ENCODE measurements at places on chromosomes 3 and 15. TPM values are rescaled to one million over a fixed set of nuclear protein-coding genes. Genes with fewer than 3 reads are reported as not detected.

- H3K4me3 ChIP-seq = no peak overlapping the region
- DNase-seq = no peak
- no peaks in the 10 kb centered on the region for H3K4me1 ChIP-seq
- no peak overlapping the region for H3K27ac ChIP-seq
- no peaks in the 10 kb centered on the region for H3K36me3 ChIP-seq
These were observed 56.6 kb downstream of the SEC22A start for GRCh38 chr3:123258359-123258758.

GRCh38 chr15:47213883-47214282, 503.4 kb upstream of the SEMA6D start:
- no peaks in the 10 kb centered on the region for H3K27me3 ChIP-seq
- DNase-seq = no peak
- no peak overlapping the region for H3K27ac ChIP-seq
- no peaks in the 10 kb centered on the region for H3K36me3 ChIP-seq
- no peaks in the 10 kb centered on the region for H3K4me1 ChIP-seq

DNA sequence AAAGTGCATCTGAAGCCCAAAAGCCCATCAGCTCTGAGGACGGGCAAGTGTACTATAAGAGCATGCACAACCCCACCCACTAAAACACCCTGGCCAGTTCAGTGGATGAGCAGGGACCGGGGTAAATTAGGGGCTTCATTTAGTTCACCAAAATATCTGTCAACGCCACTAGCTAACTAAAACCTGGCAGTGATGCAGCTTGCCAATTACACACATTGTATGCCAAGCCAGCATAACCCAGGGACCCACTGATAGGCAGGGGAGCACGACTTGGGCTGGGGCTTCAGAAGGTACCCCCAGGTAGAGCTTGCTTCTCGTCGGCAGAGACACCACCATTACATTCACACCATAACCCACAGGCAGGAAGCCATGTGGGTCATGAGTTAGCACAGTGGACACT, 47.0 kb downstream of the PTPN23 start:
- no peaks in the 10 kb centered on the region for H3K27me3 ChIP-seq
- peaks cover 73% of the 10 kb centered on the region for H3K36me3 ChIP-seq
- no peaks in the 10 kb centered on the region for H3K4me1 ChIP-seq
- no peak for DNase-seq

GRCh38 chr15:56098195-56098863, 104.9 kb upstream of the NEDD4 start:
- no peak for DNase-seq
- H3K27ac ChIP-seq = no peak overlapping the region
- H3K4me3 ChIP-seq = no peak overlapping the region
- peaks cover 43% of the 10 kb centered on the region for H3K36me3 ChIP-seq

Gene HYAL1
- total RNA-seq = 49.5 TPM

GRCh38 chr15:83039206-83039605, 27.8 kb upstream of the C15orf40 start:
- H3K27me3 ChIP-seq = no peaks in the 10 kb centered on the region
- no peak for DNase-seq
- H3K4me1 ChIP-seq = no peaks in the 10 kb centered on the region
- peaks cover 18% of the 10 kb centered on the region for H3K36me3 ChIP-seq

- no peaks in the 10 kb centered on the region for H3K27me3 ChIP-seq
- H3K4me1 ChIP-seq = no peaks in the 10 kb centered on the region
- no peak overlapping the region for H3K27ac ChIP-seq
These were observed 33.3 kb downstream of the GLB1 start for GRCh38 chr3:33063651-33064051.

Gene ASB14
- not detected for total RNA-seq

DNA sequence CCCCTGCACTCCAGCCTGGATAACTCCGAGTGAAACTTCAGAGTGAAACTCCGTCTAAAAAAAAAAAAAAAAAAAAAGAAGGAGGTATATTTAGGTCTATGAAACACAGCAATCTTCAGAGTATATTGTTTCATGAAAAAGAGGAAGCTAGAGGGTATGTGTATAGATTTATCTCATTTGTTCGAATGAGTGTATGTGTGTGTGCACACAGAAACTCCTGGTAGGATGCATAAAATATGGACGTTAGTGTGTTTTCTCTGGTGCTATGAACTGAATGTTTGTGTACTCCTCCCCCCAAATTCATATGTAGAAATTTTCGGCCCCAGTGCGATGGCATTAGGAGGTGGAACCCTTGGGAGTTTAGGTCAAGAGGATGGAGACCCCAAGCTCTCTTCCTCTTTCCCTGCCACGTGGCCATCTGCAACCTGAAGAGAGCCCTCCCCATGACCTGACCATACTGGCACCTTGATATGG, 98.6 kb upstream of the KLF13 start:
- no peak overlapping the region for H3K4me3 ChIP-seq
- H3K36me3 ChIP-seq = no peaks in the 10 kb centered on the region
- H3K27me3 ChIP-seq = no peaks in the 10 kb centered on the region
- H3K27ac ChIP-seq = no peak overlapping the region
- DNase-seq = no peak

- H3K4me3 ChIP-seq = no peak overlapping the region
- no peaks in the 10 kb centered on the region for H3K27me3 ChIP-seq
- no peaks in the 10 kb centered on the region for H3K4me1 ChIP-seq
- no peaks in the 10 kb centered on the region for H3K36me3 ChIP-seq
- no peak overlapping the region for H3K27ac ChIP-seq
- DNase-seq = no peak
These were observed 427.8 kb upstream of the MCTP2 start for GRCh38 chr15:93803421-93804152.

Gene PDCD7
- 9.2 TPM for total RNA-seq

Gene SPATA12
- total RNA-seq = not detected

- H3K36me3 ChIP-seq = no peaks in the 10 kb centered on the region
- no peak for DNase-seq
- no peak overlapping the region for H3K4me3 ChIP-seq
- H3K27me3 ChIP-seq = no peaks in the 10 kb centered on the region
- H3K27ac ChIP-seq = peak overlapping the region; percentile 80
- peaks cover 49% of the 10 kb centered on the region for H3K4me1 ChIP-seq
These were observed 53.5 kb downstream of the SEMA5B start for GRCh38 chr3:122973893-122974615.

DNA sequence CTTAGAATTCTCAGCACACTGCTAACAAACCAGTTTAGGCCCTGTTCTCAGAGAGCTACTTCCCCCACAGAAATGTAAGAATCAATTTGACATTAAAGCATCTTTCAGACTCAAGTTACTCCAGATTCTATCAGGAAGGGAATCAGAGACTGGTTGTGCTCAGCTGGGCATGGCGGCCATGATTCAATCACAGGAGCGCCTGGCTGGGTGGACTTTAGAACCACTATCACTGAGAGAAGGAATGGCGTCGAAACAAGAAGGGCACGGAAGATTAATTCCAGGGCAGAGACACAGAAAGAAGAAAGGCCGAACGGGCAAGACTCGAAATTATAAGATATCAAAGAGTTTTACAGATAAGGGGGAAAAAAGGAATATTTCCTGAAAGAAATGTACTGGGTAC, 6.2 kb downstream of the TNIK start:
- no peaks in the 10 kb centered on the region for H3K4me1 ChIP-seq
- H3K36me3 ChIP-seq = no peaks in the 10 kb centered on the region
- DNase-seq = no peak
- H3K27me3 ChIP-seq = no peaks in the 10 kb centered on the region

GRCh38 chr15:69414701-69415167, 585 bp downstream of the KIF23 start:
- peak overlapping the region; percentile 97 for H3K4me3 ChIP-seq
- H3K27ac ChIP-seq = peak overlapping the region; percentile 79
- no peaks in the 10 kb centered on the region for H3K27me3 ChIP-seq
- peak; percentile 85 for DNase-seq

Gene SMARCC1
- 24.8 TPM for total RNA-seq

DNA sequence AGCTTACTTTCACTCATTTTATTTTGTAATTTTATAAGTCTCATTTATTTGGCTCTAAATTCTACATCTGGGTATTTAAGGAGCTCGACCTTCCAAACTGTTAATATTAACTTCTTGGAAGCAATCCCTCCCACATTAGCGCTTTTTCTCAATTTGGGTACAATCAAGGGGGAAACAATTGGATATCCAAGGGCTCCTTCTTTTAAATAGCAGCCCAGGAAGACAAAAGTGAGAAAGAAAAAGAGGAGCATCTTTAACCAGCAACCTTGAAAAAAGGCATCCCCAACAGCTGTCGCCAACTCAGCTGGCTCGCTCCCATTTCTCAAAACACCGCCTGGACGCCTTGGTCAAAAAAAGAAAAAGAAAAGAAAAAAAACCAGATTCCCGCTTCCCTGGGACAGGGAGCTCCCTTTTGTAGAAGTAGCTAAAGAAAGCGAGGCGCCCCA, 873 bp downstream of the C3orf70 start:
- no peaks in the 10 kb centered on the region for H3K36me3 ChIP-seq
- DNase-seq = no peak
- H3K27me3 ChIP-seq = no peaks in the 10 kb centered on the region

- DNase-seq = no peak
- H3K27me3 ChIP-seq = no peaks in the 10 kb centered on the region
- peaks cover 16% of the 10 kb centered on the region for H3K4me1 ChIP-seq
- H3K4me3 ChIP-seq = no peak overlapping the region
- H3K36me3 ChIP-seq = no peaks in the 10 kb centered on the region
These were observed 13.4 kb downstream of the ADAM10 start for GRCh38 chr15:58736018-58736643.

- H3K36me3 ChIP-seq = no peaks in the 10 kb centered on the region
- peaks cover 9% of the 10 kb centered on the region for H3K4me1 ChIP-seq
- no peak for DNase-seq
- H3K27ac ChIP-seq = no peak overlapping the region
These were observed 276.6 kb upstream of the ZPLD1 start for GRCh38 chr3:102158080-102158740.

DNA sequence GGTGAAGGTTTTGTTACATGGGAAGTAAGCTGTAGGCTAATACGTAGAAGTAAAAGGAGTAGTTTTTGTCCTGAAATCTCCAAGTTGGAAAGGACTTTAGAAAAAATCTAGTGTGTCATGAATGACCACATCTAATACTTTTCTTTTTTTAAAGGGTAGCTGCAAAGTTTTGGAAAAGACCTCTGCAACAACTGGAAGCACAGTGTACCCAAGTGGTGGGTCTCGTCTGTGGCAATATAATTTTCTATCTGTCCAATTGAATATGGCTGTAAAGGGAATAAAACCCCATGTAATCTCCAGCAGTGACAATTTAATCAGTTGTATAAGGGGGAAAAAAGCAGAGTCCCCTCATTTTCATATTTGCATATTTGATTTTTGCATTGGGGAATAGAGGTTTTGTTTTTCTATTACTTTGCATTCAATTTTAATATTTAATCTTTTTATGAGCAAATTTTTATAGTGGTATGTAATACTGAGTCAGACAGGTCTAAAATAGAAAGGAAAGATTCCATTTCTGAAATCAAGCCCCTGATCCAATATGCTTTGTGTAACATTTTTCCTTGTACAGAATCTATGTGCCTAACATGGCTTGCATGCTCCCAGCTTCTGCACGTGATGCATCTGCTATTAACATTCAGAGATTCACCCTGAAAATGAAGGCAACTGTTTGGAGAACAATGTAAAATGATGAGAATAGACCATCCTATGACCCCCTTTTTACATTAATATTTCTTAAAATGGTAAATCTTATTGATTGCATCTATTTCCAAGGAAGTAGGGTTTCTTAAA, 531.4 kb downstream of the ZIC1 start:
- DNase-seq = no peak
- no peaks in the 10 kb centered on the region for H3K27me3 ChIP-seq
- no peaks in the 10 kb centered on the region for H3K36me3 ChIP-seq
- H3K27ac ChIP-seq = no peak overlapping the region

DNA sequence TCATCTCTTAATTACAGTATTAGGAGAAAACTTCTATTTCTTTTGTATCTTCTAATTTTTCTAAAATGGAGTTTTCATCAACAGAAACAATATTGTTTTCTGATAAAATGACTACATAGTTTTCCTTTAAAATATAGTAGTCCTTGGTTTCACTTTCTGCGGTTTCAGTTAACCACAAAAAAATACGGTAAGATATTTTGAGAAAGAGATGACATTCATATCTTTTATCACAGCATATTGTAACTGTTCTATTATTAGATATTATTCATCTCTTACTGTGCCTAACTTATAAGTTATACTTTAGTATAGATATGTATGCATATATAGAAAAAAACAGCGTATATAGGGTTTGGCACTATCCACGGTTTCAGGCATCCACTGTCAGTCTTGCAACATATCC, 2.3 kb downstream of the B4GALT4 start:
- no peaks in the 10 kb centered on the region for H3K27me3 ChIP-seq
- no peak overlapping the region for H3K27ac ChIP-seq
- H3K4me1 ChIP-seq = peaks cover 6% of the 10 kb centered on the region
- no peak for DNase-seq
- H3K4me3 ChIP-seq = peak overlapping the region; percentile 6
- no peaks in the 10 kb centered on the region for H3K36me3 ChIP-seq

Gene TTC23
- total RNA-seq = 37.3 TPM

DNA sequence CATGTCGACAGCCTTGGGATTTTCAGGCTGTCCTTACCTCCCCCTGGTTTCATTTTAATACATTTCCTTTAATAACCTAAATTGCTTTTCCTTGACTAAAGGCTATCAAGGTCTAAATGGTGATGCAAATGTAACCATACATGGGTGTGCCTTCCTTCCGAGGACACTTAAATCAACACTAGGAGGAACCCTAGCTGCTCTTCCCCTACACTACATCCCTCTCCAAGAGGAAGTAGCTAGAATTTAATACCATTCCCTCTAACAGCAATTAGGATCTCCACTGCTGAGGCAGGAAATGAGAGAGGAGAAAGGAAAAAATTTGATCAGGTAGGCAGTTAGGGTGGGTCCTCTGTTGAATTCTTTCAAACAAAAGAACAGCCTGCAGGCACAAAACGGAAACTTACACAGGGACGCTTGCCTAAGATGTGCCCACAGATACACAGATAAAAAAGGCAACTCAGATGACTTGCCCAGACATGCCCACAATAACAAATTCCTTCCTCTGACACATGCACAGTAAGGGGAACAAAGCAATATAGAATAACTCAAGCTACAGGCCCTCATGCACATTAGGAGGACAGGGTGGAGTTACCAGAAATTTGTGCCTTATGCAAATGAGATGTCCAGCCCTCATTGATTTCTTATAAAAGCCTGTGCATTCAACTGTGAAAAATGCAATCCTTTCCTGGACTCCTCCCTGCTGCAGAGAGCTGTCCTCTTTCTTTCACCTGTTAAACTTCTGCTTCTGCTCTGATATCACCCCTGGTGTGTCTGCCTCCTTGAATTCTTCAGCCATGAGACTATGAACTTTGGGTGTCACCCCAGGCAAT, 1024.4 kb upstream of the CADM2 start:
- H3K27me3 ChIP-seq = no peaks in the 10 kb centered on the region
- H3K4me1 ChIP-seq = no peaks in the 10 kb centered on the region
- no peaks in the 10 kb centered on the region for H3K36me3 ChIP-seq
- no peak overlapping the region for H3K27ac ChIP-seq
- H3K4me3 ChIP-seq = no peak overlapping the region

Gene IL12A
- not detected for total RNA-seq

DNA sequence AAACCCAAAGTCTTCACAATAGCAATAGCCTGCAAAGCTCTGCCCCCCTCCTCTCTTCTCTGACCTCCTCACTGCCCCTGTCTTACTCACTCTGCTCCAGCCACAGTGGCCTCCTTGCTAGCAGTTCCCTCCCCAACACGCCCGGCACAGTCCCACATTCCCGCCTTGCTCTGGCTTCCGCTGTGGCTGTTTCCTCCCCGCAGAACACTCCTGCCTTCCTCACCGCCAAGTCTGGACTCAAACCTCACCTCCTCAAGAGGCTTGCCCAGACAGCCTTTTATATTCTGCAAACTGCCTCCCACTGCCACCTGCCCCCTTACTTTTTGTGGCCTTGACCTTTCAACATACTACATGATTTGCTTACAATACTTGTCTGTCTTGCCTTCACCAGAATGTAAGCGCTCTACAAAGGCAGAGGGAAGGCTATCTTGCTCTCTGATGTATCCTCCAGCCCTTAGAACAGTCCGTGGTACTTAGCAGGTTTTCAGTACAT, 406 bp upstream of the MPI start:
- DNase-seq = peak; percentile 76
- H3K27ac ChIP-seq = peak overlapping the region; percentile 76
- H3K27me3 ChIP-seq = no peaks in the 10 kb centered on the region
- H3K4me1 ChIP-seq = peaks cover 13% of the 10 kb centered on the region
- H3K4me3 ChIP-seq = peak overlapping the region; percentile 76
